ENCODE measurements at places on chromosomes 7 and 10.

- DNase-seq: no peak
Measured at GRCh38 chr10:22684699-22685098, 29.7 kb downstream of the PIP4K2A start.

GRCh38 chr10:34449836-34450235 lies 365.3 kb downstream of the PARD3 start:
- DNase-seq: no peak

GRCh38 chr10:7320072-7320471 lies 90.8 kb downstream of the SFMBT2 start:
- DNase-seq: no peak

DNA sequence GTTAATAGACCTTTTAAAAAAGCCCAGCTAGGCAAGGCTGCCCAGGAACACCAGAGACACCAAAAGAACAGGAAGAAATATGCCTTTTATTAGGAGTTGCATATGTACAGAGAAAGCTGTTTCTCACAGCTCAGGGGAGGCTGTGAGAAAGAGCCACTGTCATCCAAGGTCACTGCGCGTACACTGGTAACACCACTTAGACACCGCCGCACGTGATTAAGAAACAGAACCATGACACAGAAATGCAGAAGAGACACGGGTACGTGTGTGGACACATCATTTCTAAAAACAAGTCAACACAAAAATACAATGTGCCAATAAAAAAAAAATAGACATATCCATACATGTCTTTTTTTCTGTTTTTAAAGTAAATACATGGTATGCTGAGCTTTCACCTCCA lies 705.6 kb downstream of the PARD3 start:
- no peak for DNase-seq

GRCh38 chr10:71443676-71444075 lies 47.0 kb downstream of the CDH23 start:
- DNase-seq: no peak

GRCh38 chr7:50293509-50294179 lies 10.9 kb upstream of the IKZF1 start:
- no peak for DNase-seq

DNA sequence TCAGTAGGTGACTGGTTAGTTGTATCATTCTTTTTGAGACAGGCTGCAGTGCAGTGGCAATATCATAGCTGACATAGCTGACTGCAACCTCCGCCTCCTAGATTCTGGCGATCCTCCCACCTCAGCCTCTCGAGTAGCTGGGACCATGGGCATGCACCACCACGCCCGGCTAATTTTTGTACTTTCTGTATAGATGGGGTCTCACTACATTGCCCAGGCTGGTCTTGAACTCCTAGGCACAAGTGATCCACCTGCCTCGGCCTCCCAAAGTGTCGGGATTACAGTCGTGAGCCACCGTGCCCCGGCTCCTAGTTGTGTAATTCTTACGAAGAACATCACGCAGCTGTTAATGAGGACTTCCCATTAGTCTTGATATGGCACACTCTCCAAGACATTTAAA lies 123.4 kb upstream of the VKORC1L1 start:
- no peak for DNase-seq

DNA sequence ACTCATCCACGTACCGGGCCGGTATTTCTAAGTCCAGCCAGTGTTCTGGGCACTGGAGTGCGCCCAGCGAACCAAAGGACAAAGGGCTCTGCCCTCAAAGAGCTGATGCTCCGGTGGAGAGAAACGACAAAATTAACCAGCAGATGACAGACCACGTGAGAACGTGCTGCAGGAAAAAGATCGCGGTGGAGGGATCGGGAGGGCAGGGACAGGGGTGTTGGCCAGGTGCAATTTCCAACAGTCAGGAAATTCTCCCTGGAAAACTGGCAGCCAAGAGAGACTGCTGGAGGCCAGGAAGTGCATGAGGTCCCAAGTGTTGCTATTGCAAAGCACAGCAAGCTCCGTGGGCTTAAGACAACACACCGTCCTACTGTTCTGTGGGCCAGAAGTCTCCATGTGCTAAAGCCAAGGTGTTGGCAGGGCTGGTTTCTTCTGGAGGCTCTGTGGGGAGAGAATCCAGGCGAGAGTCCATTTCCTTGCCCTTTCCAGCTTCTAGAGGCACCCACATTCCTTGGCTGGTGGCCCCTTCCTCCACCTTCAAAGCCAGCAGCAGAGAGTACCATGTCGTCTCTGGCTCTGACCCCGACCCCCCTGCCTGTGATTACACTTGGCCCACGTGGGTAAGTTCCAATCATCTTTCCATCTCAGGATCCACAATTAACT lies 21.3 kb upstream of the AMZ1 start:
- no peak for DNase-seq

DNA sequence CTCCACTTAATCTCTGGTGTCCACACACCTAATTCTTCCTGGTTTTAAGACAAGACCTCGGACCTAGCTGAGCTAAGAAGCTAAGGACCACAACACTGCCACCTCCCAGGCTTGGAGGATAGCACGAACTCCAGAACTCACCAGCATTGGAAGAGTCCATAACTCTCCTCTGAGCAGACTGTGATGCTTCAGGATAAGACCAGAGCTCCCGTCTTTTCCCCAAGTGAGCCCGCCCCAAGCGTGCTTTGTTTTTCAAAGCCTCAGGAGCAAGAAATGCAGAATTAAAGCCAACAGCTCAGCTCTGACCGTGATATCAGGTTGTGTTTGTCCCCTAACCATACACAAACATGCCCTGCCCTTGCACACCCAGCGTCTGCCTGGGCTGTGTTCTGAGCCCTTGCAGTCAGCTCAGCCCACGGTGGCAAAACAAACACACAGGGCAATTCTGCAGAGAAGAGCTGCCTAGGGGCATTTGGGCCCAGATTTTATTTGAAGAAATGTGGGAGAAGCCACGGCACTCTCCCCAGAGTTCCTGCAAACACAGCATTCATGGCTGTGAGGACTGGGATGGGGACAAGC lies 145.4 kb downstream of the WDR11 start:
- DNase-seq: no peak

- DNase-seq: no peak
Measured at GRCh38 chr10:13247246-13247645, 13.1 kb upstream of the UCMA start.

DNA sequence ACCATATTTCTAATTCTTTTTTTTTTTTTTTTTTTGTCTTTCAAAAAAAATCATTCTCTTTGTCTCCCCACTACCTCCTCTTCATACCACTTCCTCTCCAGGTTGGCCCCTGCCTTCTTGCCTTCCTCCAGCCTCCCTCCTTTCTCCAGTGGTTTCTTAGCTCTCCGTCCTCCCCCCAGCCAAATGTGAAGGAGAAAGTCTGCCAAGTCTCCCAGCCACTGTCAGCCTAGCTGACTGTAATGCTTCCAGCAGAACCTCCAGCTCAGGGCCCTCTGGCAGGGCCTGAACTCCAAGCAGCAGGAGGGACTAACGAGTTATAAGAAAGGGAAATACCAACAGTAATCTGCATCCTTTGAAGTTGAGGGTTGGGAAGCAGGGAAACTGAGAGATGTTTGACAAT lies 35.5 kb upstream of the BICC1 start:
- no peak for DNase-seq

Data from activated CD8-positive, alpha-beta memory T cell treated with anti-CD3 and anti-CD28 coated beads, Interleukin-2, amount 50 U/mL, for 4 hours (primary cell).